ENCODE measurements at places on chromosomes 1 and 21.

DNA sequence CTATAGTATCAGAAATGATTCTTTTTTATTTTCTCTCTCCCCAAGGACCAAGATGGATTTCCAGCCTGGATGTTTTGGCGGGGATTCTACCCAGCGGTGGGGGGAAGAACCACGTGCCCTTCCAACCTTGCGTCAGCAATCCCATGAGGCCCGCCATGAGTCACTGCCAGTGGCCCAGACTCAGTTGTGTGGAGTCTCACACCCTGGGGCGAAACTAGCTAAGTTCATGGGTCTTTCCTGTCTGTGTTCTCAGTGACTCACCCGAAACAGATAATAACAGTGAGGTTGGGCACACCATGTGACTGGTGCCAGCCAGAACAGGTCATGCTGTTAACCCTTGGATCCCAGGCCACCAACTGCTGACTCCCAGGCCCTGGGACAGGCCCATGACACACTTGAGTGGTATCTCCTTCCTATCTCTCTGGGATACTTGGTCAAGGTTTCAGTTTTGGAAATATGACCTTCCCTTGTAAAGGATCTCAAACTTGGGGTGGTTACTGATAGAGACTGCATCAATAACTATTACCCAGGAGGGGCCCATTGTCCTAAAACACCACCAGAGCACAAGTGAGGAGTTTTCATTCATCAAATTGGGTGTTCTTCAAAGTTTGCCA, 98.0 kb upstream of the DUSP10 start:
- peak; percentile 96 for ATAC-seq

- no peak for ATAC-seq
Observed at GRCh38 chr1:19559641-19560040, 74.3 kb upstream of the CAPZB start.

DNA sequence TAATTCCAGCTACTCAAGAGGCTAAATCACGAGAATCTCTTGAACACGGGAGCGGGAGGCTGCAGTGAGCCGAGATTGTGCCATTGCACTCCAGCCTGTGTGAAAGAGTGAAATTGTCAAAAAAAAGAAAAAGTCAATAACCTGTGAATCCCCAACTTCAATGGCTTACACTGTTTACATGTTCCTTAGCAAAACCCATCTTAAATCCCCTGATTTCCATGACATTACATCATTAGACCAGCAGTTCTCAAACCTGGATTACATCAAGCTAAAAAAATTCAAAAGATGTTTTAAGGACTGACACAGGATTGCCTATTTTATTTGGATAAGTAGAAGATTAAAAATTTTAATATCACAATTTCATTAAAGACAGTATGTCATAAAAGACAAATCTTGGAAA, 12.4 kb downstream of the GPBP1L1 start:
- ATAC-seq, result no peak

GRCh38 chr1:38547321-38547720, 312.3 kb downstream of the RRAGC start:
- ATAC-seq, result no peak

DNA sequence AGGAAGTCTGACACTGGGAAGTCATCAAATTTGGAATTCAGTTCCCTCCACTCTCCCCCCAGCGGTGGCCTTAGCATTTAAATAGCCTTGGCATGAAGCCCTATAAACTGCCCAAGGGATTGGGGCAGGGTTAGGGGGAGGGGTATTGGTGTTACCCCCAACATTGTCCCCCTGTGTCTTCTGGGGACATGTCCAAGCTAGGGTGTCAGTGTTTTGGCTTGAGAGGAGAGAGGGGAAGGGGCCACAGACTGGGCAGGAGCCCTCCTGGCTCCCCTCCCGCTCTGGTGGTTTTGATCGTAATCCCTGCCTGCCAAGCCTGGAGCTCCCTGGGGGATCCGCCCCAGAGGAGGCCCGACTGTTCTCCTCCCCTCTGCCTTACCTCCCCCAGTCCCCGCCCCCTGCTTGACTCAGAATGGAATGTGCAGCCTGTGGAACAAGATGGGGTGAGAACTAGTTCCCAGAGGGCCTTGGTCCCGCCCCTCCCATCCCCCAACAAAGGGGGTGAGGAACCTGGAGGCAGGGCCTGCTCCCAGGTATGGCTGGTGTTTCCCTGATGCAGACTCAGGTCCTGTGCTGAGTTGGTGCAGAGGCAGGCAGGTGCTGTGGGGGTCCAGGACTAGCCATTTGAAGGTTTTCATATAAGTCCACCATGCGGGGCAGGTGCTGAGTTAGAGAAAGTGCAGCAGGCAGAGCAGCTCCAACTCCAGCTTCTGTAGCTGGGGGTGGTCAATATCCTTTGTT, 7.4 kb downstream of the SOX13 start:
- no peak for ATAC-seq

GRCh38 chr1:1055841-1056736, 18.0 kb downstream of the RNF223 start:
- no peak for ATAC-seq

GRCh38 chr1:193537266-193538002, 351.0 kb upstream of the B3GALT2 start:
- ATAC-seq, result peak; percentile 95

GRCh38 chr21:27570306-27570868, 603.5 kb upstream of the ADAMTS5 start:
- peak; percentile 20 for ATAC-seq

- ATAC-seq, result no peak
Observed at GRCh38 chr1:106926803-106927582, 129.5 kb upstream of the PRMT6 start.

GRCh38 chr1:37177230-37177864, 143.0 kb upstream of the GRIK3 start:
- no peak for ATAC-seq

DNA sequence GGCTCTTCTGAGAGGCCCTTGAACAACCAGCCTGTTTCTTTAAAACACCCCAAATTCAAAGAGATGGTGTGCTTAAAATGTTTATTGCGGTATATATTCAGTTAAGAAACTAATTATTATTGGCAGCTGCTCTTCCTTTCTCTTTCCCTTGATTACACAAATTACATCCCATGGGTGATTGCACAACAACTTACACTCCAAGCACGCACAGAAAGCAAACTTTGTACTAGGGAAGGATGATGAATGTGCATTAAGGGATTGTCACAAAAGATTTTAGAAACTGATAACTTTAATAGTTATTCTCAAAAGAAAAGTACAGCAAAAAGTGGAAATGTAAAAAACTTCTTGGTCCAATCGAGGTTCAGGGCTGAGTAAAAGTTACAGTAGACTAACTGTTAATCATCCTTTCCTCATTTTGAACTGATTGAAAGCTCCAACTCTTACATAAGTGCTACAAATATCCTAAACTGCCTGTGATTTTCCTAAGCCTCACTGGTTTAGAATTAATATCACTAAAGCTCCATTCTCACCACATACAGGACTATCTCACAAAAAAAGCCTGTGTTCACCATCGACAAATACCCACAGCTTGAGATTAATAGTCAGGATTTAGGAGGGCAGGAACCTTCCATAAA, 153.4 kb downstream of the TTLL7 start:
- ATAC-seq, result no peak
